LHCN-M2 (cell line): ENCODE measurements at places on chromosomes 7 and 10. TPM values are rescaled to one million over a fixed set of nuclear protein-coding genes. Genes with fewer than 3 reads are reported as not detected.

GRCh38 chr7:2997014-2997413 lies 46.7 kb downstream of the CARD11 start:
- no peak for DNase-seq

DNA sequence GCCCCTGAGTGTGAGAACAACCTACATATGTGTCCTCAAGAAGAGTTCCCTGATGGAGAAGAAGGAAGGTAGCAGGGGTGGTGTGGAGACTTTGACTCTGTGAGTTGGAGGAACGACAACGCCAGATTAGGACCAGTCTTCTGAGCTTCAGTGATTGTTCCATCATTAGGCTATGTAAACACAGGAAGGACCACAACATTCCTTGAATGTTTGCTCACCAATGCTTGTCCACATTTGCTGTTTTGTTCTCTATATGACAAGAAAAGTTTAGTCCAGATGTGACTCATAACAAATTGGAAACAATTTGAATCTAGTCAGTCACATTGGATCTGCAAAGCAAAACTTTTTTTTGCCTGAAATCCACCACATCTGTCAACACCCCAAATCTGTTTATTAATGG lies 62.7 kb downstream of the ENTPD1 start:
- peak; percentile 82 for DNase-seq

GRCh38 chr10:12419262-12419847 lies 70.0 kb downstream of the CAMK1D start:
- DNase-seq: peak; percentile 94

CHN2 gene
- not detected in 2 replicates for total RNA-seq

GRCh38 chr10:96082153-96082552 lies 38.8 kb downstream of the CCNJ start:
- no peak for DNase-seq

GRCh38 chr10:8273749-8274148 lies 219.3 kb downstream of the GATA3 start:
- DNase-seq: no peak

NYAP1 gene
- 0.13 and 0.23 TPM in 2 replicates for total RNA-seq

GRCh38 chr7:41630741-41631140 lies 72.1 kb downstream of the INHBA start:
- no peak for DNase-seq

DNA sequence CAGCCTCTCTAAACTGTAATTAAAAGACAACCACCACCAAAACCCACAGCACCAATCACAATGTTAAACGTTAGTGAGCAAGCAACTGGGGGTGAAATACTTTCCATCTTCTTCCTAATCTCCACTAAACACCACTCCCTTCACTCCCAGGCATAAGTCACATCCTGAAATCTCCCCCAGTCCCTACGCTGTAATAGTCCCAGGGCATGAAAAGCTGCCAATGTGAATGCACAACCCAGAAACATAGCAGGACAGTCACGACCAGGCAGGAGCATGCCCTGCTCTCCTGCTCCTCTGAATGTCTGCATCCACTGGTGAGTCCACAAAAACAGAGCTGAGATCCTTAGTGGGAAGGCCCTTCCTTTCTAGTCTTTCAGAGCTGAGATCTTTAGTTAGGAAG lies 288.9 kb downstream of the PARD3 start:
- DNase-seq: peak; percentile 68

STK32C gene
- 11.8 and 12.6 TPM in 2 replicates for total RNA-seq

OPN1SW gene
- 1.7 and 2.1 TPM in 2 replicates for total RNA-seq

GRCh38 chr10:131656431-131656841 lies 244.4 kb upstream of the PPP2R2D start:
- DNase-seq: no peak

DNA sequence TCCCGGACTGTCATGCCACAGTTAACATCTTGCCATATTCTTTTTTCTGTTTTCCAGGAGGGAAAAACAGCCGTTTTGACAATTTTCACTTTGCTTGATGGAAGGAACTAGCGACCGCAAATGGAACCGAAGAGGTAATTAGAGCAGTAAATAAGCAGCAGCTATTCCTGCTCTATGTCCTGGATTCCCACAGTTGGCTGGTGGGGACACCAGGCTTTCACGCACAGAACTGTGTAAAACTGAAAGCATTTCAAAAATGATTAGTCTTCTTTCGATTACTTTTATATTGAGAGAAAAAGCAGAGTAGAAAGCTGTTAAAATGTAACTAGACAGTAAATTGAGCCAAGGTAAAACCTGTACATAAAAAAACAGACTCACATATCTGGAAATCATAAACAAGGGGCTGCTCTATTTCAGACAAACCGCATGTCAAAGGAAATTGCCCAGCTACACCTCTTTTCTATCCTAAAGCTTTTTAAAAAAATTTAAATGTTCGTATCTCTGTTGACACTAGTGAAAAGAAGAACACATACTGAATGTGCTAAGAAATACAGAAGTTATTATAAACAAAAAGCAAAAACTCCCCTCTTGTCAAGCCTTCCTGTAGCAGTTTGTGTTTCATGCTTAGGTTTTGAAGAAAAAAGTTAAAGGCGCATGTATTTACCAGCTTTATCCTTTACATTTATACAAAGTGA lies 93.4 kb downstream of the RNF216 start:
- DNase-seq: no peak

ZPBP gene
- total RNA-seq: not detected in 2 replicates

GRCh38 chr10:70683601-70683934 lies 11.3 kb downstream of the ADAMTS14 start:
- no peak for DNase-seq

ENTPD1 gene
- 0.11 TPM in 1 of 2 replicates, not detected in the other for total RNA-seq

- no peak for DNase-seq
Observed at GRCh38 chr10:63008491-63008890, 124.6 kb upstream of the NRBF2 start.

DNA sequence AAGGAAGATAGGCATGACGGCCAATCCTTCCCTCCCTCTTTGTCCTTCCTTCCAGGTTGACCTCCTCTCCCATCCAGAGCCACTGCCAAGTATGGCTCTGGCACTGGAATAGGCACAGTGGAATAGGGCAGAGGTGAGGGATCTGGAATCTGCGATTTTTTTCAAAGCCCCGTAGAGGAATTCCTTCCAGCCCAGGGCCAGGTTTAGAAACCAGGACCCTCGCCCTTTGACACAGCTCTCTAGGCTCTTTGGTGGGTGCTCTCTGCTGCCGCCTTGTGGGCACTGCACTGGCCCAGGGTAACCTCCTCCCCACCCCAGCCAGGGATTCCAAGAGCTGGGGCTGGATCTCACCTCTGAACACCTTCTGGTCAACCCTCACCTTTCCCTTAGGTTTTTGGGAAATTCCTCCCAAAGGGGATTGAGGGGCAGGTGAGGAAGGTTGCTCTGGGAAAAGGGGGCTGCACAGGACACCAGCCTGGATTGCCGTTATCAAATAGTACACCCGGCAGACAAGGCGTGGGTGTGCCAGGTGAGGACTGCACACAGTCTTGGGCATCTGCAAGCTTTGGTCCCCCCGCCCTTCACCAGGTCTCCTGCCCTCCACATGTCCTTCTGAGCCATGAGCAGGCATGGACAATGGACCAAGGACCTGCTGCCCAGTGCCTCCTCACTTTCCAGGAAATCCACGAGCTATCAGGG lies 22.8 kb downstream of the C10orf105 start:
- DNase-seq: no peak
